ENCODE measurements at places on chromosomes 6 and 20.
A peak's percentile ranks its signal among the peaks of the same experiment; 100 is the strongest.

DNA sequence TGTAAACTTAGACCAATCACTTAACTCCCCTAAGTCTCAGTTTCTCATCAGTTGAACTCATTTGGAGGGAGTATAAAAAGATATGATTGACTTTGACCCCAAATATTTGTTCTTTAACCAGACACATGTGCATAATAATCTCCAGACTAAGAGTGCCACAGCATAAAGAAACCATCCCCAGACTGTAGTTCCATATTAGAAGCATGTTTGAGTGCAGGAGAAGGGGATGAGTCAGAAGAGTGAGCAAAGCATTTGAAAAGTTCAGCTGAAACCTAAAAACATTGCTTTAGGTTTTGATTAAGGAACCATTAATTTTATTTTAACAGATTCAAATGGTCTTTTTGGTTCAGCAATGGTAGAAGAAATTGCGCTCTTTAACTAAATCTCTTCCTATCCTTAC lies 654.8 kb downstream of the UTRN start:
- DNase-seq = no peak

GRCh38 chr20:43545837-43546578 lies 12.8 kb upstream of the SGK2 start:
- DNase-seq = no peak

- DNase-seq = peak; percentile 57
Observed at GRCh38 chr6:137705160-137706082, 161.6 kb upstream of the TNFAIP3 start.

- DNase-seq = no peak
Observed at GRCh38 chr20:6157345-6157744, 34.5 kb upstream of the FERMT1 start.

GRCh38 chr6:26521600-26522391 lies 16.4 kb upstream of the HMGN4 start:
- peak; percentile 62 for DNase-seq

GRCh38 chr6:111812060-111813038 lies 60.9 kb downstream of the FYN start:
- no peak for DNase-seq

GRCh38 chr6:46170357-46171289 lies at the start of gene ENPP5:
TSS of gene ENPP5 (minus strand) at chr6:46170980. CDS start at chr6:46168262, 2,718 bp downstream.
- peak; percentile 35 for DNase-seq

DNA sequence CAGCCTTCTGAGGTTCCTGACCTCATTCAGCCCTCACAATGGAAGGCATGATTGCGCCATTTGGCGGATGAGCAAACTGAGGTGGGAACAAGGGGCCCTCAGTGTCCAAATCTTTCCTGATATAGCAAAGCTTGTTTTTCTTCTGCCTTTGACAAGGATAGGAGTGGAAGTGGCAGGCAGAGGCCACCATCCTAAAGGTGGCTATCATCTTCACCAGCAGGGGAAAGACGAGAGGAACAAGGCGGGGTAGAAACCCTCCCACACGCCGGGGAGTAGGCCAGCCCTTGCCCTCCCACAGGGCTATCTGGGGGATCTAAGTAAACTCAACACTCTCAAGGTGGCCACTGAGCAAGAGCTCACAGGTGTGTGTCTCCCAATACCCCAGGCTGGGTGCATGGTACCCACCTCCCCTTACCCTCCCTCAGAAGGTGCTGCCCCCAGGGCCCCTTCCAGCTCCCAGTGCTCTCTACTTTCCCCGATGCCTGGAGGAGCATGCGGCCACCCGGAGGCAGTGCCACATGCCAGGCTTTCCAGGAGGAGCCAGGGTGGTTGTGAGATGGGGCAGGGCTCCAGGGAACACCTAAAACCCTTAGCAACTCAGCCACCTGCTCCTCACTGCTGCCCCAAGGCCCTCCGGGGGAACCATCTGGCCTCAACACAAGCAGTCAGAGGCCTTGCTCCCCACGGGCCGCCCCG lies 11.2 kb downstream of the SPDEF start:
- no peak for DNase-seq

GRCh38 chr6:87027021-87027420 lies 67.9 kb downstream of the CGA start:
- no peak for DNase-seq

- DNase-seq = no peak
Observed at GRCh38 chr6:32763421-32763820, at the start of gene HLA-DQB2. TSS of gene HLA-DQB2 (minus strand) at chr6:32763532. CDS start at chr6:32763470, 62 bp downstream.

- DNase-seq = no peak
Observed at GRCh38 chr20:62773845-62774714, 22.2 kb upstream of the MRGBP start.

- no peak for DNase-seq
Observed at GRCh38 chr6:5782783-5783547, 223.8 kb downstream of the NRN1 start.

GRCh38 chr20:19990850-19991249 lies 26.3 kb upstream of the NAA20 start:
- DNase-seq = no peak

DNA sequence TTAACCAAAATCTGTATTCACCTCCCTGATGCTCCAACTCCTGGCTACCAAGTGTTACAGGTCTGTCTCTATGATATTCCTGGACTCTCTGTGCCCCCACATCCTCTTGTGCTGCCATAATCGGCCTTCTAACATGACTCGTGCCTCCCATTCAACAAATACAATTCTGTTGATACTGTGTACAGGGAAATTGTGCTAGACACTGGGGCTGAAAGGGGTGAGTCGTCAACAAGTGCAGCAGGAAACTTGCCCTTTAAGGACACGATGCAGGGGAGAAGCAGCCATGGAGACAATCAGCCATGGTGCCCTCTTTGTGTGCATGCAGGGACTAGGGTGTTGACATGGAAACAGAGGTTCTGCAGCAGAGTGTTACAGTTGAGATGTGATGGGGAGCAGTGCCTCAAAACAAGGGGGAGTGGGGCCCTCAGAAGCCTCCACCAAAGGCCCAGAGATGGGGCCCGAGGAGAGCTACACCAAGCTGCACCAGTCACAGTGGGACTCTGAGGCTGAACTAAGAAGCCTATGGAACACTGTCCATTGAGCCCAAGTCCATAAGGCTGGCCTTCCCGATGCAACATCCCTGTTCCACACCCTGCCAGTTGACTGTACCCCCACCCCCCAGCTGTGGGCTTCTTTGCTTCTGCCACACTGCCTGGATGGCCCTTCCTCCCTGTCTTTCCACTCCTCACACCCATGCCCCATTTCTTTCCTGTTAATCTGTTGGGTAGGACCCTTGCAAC lies 3.1 kb downstream of the PCED1A start:
- no peak for DNase-seq

DNA sequence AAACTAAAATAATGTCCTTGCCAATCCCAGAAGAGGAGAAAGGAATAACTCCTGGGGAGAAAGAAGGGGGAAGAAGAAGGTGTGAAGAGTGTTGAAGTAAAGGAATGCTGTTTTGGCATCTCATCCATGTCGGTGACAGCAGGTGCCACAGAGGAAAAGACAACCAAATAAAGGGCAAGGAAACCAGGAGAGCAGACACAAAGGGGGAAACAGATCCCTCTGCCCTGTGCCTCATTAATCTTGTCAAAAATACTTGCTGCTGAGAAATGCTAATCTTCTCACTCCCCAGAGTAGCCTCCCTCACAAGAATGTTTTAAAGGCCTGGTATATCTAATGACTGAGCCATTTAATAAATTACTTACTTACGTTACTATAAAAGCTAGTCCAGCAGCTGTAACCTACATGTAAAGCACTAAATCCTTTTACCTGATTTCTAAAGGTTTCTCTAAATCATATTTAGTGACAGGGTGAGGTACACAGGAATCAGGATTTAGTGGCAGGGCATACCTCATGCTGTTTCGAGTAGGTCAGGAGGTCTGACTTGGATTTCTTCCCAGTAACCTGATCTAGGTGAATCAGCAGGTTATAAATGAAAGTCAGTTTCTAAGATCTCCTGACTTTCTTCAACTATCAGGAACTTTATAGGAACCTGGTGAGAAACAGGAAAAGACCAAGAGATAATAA lies 377.1 kb downstream of the CENPW start:
- DNase-seq = no peak

DNA sequence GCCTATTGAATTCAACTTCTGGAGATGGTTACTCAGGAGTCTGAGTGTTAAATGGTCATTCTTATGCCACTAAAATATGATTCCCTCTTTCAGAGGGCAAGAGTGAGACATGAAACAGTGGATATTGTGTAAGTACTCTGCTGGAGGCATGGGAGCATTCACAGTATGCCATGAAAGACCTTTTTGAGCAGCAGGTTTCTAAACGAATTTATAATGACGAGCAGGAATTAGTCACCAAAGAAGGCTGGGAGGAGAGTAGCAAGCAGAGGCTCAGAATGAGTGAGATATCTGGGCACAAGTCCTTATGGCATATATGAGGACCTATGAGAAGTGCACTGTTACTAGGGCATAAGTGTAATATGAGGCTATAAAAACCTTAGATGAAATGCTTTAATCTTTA lies 10.9 kb upstream of the MYB start:
- no peak for DNase-seq

GRCh38 chr6:124432620-124433019 lies 529.6 kb upstream of the RNF217 start:
- DNase-seq = no peak

GRCh38 chr20:51631011-51631950 lies 88.8 kb upstream of the NFATC2 start:
- DNase-seq = no peak

GRCh38 chr6:6758546-6758914 lies 170.0 kb downstream of the LY86 start:
- DNase-seq = no peak

GRCh38 chr6:139713900-139714506 lies 339.6 kb upstream of the CITED2 start:
- DNase-seq = no peak

GRCh38 chr6:7262746-7263518 lies 50.1 kb downstream of the SSR1 start:
- no peak for DNase-seq

DNA sequence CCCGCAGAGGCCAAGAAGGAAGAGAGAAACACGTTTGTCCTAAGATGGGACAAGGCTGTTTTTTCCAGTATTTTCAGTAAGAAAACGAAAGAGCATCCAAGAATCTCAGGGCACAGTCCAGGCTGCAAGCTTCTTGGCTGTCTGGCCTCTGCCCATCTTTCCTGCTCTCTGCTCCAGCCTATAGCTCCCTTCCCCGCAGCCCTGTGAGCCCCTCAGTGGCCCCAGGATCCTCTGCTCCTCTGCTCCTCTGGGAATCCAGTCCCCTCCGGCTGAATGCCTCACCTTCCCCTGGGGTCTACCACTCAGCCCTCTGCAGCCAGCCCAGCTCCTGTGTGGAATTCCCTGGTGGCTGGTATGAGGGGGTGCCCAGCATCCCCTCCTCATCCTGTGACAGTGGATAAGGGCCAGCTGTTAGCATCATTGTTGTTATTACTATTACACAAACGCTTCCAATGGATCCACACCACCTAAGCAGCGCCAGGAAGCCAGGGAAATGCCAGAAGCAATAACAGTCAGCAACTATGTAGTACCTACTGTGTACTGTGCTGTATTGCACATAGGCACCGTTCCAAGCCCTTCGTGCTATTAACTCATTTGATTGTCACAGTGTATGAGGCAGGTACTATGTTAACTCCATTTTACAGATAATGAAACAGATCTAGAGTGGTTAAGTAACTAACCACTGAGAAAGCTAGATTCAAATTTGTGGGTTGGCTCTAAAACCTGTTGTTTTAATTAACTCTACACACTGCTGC lies 60.3 kb upstream of the PTPN1 start:
- DNase-seq = no peak

- no peak for DNase-seq
Observed at GRCh38 chr6:119672725-119673124, 323.2 kb upstream of the MAN1A1 start.

DNA sequence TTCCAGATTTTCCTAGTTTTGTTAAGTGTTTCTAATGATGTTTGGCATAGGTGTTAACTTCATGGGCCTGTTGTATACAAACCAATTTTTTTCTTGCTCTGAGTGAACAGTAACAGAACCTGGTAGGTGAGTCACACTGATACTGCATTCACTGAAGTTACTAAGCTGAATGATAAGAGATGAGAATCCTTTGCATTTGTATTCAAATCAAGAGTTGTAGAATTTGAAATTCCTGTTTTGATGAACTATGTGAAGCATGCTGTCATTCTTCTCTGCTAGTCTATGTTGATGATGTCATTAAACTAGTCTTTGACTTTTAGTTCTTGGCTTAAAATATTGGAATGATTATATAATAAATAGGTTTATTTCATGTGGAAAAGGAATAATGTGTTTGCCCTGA lies 37.9 kb downstream of the PTPRA start:
- no peak for DNase-seq

- DNase-seq = no peak
Observed at GRCh38 chr6:52644253-52644652, 26.7 kb upstream of the TMEM14A start.

GRCh38 chr20:9989066-9989724 lies 45.6 kb upstream of the ANKEF1 start:
- DNase-seq = no peak

DNA sequence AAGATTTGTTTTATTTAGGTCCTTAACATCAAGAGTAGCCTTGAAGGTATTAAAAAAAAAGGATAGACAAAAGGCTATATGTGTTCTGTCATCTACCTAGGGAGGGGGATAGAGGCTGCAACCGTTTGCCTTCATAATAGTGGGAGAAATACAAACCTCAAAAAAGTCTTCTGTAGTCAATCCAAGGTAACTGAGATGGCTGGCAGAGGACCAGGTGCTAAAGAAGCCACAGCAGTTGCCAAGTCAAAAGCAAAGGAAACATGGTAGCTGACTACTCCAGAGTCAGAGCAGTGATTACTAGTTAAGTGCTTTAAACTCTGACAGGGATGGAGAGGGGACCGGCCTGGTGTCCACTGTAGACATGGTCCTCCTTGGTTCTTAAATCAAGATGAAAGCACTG lies 249.4 kb downstream of the PTPRK start:
- DNase-seq = no peak

DNA sequence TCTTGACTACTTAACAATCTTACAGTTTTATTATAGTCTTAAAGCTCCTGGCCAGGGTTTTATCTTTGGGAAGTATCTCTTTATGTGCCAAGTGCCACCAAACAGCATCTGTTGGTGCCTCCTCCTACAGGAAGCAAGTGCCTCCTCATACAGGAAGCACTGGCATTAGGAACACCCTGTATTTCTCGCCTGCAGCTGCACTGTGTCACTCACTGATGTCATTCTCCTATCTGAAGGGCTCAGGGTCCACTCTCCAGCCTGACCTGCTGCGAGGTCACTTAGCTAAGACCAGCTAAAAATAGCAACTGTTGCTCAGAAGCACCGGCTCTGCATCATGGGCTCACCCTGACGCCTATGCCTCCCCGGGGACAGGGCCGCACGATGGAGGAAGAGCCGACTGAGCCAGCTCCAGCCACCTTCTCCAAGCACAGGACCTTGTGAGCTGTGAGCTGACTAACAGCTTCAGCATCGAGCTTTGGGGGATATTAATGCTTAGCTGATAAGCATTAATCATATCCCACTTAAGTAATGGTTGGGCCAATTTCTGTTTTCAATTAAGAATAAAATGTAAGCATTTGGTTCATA lies 66.3 kb upstream of the CD93 start:
- DNase-seq = no peak

- DNase-seq = peak; percentile 50
Observed at GRCh38 chr20:32536851-32537656, 48.1 kb downstream of the NOL4L start.

GRCh38 chr6:79070206-79070825 lies 7.7 kb downstream of the PHIP start:
- no peak for DNase-seq

- DNase-seq = no peak
Observed at GRCh38 chr6:62971976-62972658, 239.2 kb upstream of the FKBP1C start.

- no peak for DNase-seq
Observed at GRCh38 chr20:59958626-59959025, 403 bp downstream of the CDH26 start.
